ENCODE measurements at places on chromosomes 2 and 18. TPM values are rescaled to one million over a fixed set of nuclear protein-coding genes. Genes with fewer than 3 reads are reported as not detected.
A peak's percentile ranks its signal among the peaks of the same experiment; 100 is the strongest.

TMEM169 gene
- total RNA-seq, result not detected

GRCh38 chr2:215910180-215910579 is 103.2 kb downstream of the MREG start:
- DNase-seq, result no peak

DNA sequence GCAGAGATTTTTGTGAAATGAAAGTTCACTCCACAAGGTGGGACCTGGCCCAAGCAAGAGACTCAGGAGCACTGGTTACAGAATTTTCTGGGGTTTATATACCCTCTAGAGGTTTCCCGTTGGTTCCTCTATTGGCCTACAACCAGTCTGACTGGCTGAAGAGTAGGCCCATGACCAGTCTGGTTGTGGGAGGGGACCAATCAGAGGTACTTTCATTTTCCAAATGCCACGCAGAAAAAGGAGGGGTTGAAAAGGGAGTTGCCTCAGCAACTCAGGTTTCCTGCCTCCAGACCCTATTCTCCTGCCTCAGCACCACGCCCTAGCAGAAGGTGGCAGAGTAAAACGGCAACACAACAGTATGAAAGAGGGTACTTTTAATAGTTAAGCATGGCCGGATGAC is 98.4 kb downstream of the COLEC12 start:
- no peak for DNase-seq

DNA sequence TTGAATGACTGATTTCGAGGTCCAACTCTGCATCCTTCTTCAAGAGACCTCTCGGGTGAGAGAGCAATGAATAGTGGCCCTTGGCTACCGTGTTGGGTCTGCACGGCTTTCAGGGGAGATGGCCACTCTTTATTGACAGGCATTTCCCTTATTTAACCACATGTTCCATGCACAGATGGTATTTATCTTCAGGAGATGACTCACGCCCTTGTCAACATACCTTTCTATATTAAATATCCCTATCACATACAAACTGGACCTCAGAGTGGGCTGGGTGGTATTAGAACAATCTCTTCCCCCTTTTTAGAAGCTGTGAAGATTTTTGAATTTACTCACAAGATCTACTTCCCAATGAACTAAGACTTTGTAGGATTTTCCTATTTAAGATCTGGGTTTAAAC is 109.6 kb upstream of the CDC42EP3 start:
- peak; percentile 59 for DNase-seq

- DNase-seq, result no peak
Measured at GRCh38 chr18:76209597-76209996, 285.4 kb downstream of the ZNF516 start.

- no peak for DNase-seq
Measured at GRCh38 chr2:239398521-239398921, 2.3 kb downstream of the HDAC4 start.
